ENCODE measurements at places on chromosomes 4 and X. TPM values are rescaled to one million over a fixed set of nuclear protein-coding genes. Genes with fewer than 3 reads are reported as not detected.

- H3K4me1 ChIP-seq = no peaks in the 10 kb centered on the region
- DNase-seq = peak; percentile 65
- H3K27me3 ChIP-seq = peaks cover 4% of the 10 kb centered on the region
- no peaks in the 10 kb centered on the region for H3K36me3 ChIP-seq
- H3K4me3 ChIP-seq = no peak overlapping the region
- peak overlapping the region; percentile 26 for H3K27ac ChIP-seq
Observed at GRCh38 chrX:10756441-10756840, 136.1 kb upstream of the MID1 start.

DNA sequence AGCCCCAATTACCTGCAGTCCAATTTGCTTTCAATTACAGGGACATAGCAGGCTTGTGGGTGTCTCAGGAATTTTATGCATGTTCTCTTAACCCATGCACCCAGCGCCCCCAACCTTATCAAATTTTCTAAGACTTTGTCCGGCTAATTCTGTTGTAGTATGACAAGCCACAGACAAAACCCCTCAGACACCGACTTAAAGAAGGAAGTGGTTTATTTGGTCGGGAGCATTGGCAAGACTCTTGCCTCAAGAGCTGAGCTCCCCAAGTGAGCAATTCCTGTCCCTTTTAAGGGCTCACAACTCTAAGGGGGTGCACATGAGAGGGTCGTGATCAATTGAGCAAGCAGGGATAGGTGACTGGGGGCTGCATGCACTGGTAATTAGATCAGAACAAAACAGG, 28.7 kb upstream of the IL9R start:
- H3K27me3 ChIP-seq = no peaks in the 10 kb centered on the region
- no peak for DNase-seq
- no peaks in the 10 kb centered on the region for H3K4me1 ChIP-seq
- no peaks in the 10 kb centered on the region for H3K36me3 ChIP-seq
- H3K4me3 ChIP-seq = no peak overlapping the region

GRCh38 chr4:2793586-2794485, 951 bp downstream of the SH3BP2 start:
- H3K4me3 ChIP-seq = peak overlapping the region; percentile 50
- H3K27me3 ChIP-seq = no peaks in the 10 kb centered on the region
- no peak for DNase-seq
- H3K4me1 ChIP-seq = peaks cover 10% of the 10 kb centered on the region
- peak overlapping the region; percentile 79 for H3K27ac ChIP-seq

DNA sequence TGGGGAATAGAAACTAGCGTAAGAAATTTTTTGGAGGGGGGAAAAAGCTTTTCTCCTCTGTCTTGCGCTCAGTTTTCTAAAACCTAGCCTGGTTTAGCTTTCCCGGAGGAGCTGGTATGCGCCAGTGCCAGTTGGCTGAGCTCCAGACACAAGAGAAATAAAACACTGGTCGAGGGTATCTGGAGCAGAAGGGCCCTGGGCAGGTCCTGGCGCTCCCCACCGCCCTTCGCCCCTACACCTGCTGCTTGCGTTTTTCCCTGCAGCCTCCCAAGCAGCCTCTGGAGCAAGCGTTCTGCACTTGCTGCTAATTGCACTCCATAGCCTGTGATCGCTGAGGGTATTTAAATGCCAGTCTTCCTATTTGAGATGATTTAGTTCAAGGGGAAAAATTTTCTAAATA, 816 bp downstream of the EREG start:
- no peak overlapping the region for H3K27ac ChIP-seq
- H3K36me3 ChIP-seq = no peaks in the 10 kb centered on the region
- DNase-seq = peak; percentile 17

DNA sequence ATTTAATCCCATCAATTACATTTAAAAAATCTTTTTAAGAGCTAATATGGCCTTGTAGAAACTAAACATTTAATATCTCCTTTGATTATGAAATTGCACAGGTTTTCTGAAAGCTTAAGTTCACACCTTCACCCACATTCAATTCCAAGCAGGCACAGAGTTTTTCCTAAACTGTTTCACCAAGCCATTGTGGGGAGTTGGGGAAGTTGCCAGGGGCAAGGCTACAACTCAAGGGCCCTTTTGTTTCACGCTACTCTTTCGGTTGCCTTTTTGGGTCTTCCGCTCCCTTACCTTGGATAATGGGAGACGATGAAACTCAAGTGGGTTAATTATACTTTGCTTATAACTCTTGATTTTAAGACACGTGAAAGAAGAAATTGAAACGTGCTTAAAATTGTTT, 33.3 kb downstream of the APBB2 start:
- no peaks in the 10 kb centered on the region for H3K36me3 ChIP-seq
- H3K4me3 ChIP-seq = no peak overlapping the region
- peaks cover 39% of the 10 kb centered on the region for H3K4me1 ChIP-seq
- H3K27me3 ChIP-seq = no peaks in the 10 kb centered on the region

TCEAL7 gene
- total RNA-seq = 1.8 TPM

GRCh38 chr4:184952522-184952921, 65.8 kb upstream of the HELT start:
- H3K4me3 ChIP-seq = no peak overlapping the region
- no peaks in the 10 kb centered on the region for H3K4me1 ChIP-seq
- H3K36me3 ChIP-seq = no peaks in the 10 kb centered on the region
- H3K27ac ChIP-seq = no peak overlapping the region

- H3K27me3 ChIP-seq = no peaks in the 10 kb centered on the region
- no peak overlapping the region for H3K4me3 ChIP-seq
- no peaks in the 10 kb centered on the region for H3K36me3 ChIP-seq
Observed at GRCh38 chr4:134382478-134383227, 181.1 kb upstream of the PABPC4L start.

- peak overlapping the region; percentile 72 for H3K4me3 ChIP-seq
- peaks cover 25% of the 10 kb centered on the region for H3K4me1 ChIP-seq
- peaks cover 11% of the 10 kb centered on the region for H3K36me3 ChIP-seq
- H3K27ac ChIP-seq = peak overlapping the region; percentile 100
Observed at GRCh38 chr4:1711571-1712215, 426 bp downstream of the SLBP start.

DNA sequence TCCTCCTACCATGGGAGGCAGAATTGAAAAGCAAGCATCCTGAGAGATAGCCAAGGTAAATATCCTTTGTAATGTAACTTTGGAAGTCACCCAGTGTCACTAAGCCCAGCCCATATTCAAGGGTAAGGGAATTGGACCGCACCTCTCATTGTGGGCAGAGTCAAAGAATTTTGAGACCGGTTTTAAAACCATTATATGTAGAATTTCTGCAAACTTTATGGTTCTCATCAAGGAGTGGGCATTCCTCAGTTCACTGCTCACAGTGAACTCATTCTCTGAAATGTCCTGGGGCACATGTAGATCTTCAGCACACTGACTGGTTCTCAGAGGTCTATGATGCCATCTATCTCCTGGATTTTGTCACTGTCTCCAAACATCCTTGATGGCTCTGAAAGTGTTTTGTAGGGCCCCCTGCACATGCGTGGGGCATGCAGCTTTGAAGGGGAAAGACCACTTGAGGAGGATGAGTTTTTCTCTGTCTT, 35.3 kb upstream of the CHRNA9 start:
- no peaks in the 10 kb centered on the region for H3K36me3 ChIP-seq
- no peak overlapping the region for H3K4me3 ChIP-seq
- H3K4me1 ChIP-seq = no peaks in the 10 kb centered on the region
- H3K27me3 ChIP-seq = no peaks in the 10 kb centered on the region

DNA sequence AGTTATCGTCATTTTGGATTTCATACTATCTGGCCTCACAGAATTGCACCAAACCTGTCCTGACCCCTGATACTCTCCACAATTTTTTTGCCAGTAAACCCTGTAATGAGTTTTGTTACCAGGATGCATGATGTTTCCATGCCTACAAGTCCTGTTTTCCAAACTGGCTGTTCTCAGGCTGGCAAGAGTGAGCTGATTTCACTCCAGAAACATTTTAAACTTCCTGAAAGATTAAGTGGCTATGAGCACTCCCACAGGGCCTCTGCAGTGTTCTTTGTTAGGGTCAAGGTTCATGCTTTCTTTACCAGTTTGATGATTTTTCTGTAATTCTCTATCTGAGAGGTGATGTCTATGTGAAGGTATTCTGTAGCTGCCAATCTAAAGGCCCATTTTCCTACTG, 31.7 kb upstream of the PDLIM3 start:
- H3K27ac ChIP-seq = peak overlapping the region; percentile 83
- no peak overlapping the region for H3K4me3 ChIP-seq
- no peaks in the 10 kb centered on the region for H3K27me3 ChIP-seq

GSPT2 gene
- total RNA-seq = 7.8 TPM

- H3K4me3 ChIP-seq = peak overlapping the region; percentile 24
- DNase-seq = peak; percentile 65
- no peaks in the 10 kb centered on the region for H3K4me1 ChIP-seq
- peaks cover 3% of the 10 kb centered on the region for H3K27me3 ChIP-seq
- peak overlapping the region; percentile 81 for H3K27ac ChIP-seq
- H3K36me3 ChIP-seq = no peaks in the 10 kb centered on the region
Observed at GRCh38 chrX:51802917-51803688, 59.9 kb downstream of the GSPT2 start.

- H3K27me3 ChIP-seq = no peaks in the 10 kb centered on the region
- H3K36me3 ChIP-seq = no peaks in the 10 kb centered on the region
- DNase-seq = no peak
Observed at GRCh38 chr4:124536946-124537345, 175.6 kb downstream of the ANKRD50 start.

DNA sequence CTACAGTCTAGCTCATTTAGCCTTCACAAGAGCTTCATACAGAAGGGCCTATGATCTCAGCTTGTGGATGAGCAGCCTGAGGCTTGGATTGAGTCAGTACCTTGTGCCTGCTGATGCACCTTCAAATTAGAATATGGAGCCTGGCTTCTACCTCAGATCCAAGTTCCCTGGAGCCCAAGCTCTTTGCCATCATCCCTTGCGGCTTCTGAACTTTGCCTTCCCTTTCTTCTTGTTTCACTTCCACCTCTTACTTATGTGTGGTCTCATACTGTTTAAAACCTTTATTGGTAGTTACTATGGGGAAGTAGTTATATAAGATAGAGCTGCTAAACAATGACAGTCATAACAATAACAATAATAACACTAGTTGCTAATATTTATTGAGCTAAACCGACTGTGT, 84.3 kb upstream of the AFF2 start:
- no peaks in the 10 kb centered on the region for H3K36me3 ChIP-seq
- H3K27ac ChIP-seq = no peak overlapping the region
- no peak for DNase-seq
- no peaks in the 10 kb centered on the region for H3K27me3 ChIP-seq

DTHD1 gene
- total RNA-seq = 15.5 TPM

HAND2 gene
- 0.77 TPM for total RNA-seq

DNA sequence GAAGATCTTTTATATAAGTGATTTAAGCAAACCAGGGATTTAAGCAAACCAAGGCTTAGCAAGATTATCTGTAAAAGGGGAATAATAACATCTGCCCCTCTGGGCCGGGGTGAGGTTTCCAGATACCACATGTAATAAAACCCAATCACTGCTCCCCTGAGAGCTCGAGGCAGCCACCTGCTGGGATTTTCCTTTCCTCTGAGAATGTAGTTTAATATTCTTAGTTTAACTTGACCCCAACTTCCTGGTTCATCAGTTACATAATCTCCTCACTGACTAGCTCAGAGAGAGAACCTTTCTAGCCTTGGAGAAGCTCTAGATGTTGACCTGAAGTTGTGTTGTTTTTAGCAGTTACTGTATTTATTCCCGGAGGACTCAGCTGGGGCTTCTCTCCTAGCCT, 322.4 kb downstream of the ARHGAP10 start:
- no peaks in the 10 kb centered on the region for H3K4me1 ChIP-seq
- H3K36me3 ChIP-seq = no peaks in the 10 kb centered on the region
- H3K27me3 ChIP-seq = no peaks in the 10 kb centered on the region
- no peak for DNase-seq

DNA sequence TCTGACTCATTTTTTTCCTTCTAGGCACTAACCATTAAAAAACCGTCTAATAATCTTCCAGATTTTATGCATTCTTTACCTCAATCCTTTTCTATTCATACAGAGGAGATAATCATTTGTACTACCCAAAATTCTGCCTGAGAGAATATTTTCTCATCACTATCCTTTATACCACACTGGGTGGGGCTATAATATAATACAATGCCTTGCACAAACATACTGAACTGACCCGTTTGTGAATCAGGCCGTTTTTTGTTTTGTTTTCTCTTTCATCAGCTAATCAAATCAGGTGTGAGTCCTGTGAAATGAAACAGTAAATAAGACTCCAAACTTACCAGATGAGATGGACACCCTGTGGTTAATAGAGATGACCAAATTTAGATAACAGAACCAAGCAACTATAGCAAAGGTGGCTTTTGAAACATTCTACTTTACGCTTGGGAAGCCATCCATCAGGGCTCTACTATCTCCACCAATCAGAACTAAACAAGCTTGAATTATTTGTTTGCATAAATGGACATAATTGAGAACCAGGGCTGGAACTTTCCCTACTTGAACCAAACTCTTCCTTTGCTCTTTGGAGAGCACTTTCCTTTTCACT, 573.0 kb downstream of the GABRG1 start:
- H3K27ac ChIP-seq = no peak overlapping the region
- H3K36me3 ChIP-seq = no peaks in the 10 kb centered on the region
- H3K4me1 ChIP-seq = peaks cover 5% of the 10 kb centered on the region
- no peak overlapping the region for H3K4me3 ChIP-seq
- H3K27me3 ChIP-seq = no peaks in the 10 kb centered on the region

- no peaks in the 10 kb centered on the region for H3K36me3 ChIP-seq
- no peak for DNase-seq
- H3K4me1 ChIP-seq = no peaks in the 10 kb centered on the region
- no peaks in the 10 kb centered on the region for H3K27me3 ChIP-seq
Observed at GRCh38 chr4:47061435-47061834, 30.1 kb downstream of the GABRB1 start.

DNA sequence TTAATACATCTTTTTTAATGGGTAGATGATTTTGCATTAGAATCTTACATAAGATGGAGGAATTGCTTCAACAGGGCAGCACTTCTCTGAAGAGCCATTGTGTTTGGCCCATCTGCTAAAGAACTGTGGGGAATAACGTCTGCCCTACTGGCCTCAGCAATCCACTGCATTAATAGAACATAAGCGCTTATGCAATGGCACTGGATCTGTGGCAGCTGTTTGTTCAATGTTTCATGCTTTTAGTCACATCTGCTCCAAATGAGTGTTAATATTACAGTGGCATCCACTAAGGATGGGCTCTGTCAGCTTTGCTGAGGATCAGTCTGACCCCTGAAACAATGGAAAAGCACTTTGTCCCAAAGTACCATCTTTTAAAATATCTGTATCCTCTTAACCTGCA, 279.0 kb upstream of the GK2 start:
- H3K27me3 ChIP-seq = no peaks in the 10 kb centered on the region
- peak; percentile 34 for DNase-seq
- H3K4me1 ChIP-seq = no peaks in the 10 kb centered on the region
- H3K27ac ChIP-seq = no peak overlapping the region
- H3K4me3 ChIP-seq = no peak overlapping the region

HELQ gene
- total RNA-seq = 22.0 TPM

GRCh38 chr4:138188406-138189084, 53.6 kb downstream of the SLC7A11 start:
- no peaks in the 10 kb centered on the region for H3K36me3 ChIP-seq
- no peak for DNase-seq
- no peak overlapping the region for H3K27ac ChIP-seq
- no peaks in the 10 kb centered on the region for H3K27me3 ChIP-seq
- H3K4me1 ChIP-seq = no peaks in the 10 kb centered on the region
- no peak overlapping the region for H3K4me3 ChIP-seq
